ENCODE measurements at places on chromosomes 2 and 18.

DNA sequence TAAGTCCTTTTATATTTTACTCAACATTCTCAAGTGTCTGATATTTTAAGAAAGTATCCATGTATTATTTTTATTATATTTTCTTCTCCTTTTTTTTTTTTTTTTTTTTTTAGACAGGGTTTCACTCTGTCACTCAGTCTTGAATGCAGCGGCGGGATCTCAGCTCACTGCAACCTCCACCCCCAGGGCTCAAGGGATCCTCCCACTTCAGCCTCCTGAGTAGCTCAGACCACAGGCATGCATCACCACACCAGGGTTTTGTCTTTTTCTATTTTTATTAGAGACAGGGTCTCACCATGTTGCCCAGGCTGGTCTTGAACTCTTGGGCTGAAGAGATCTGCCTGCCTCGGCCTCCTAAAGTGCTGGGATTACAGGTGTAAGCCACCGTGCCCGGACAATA, 212.1 kb downstream of the TCF4 start:
- no peak for DNase-seq

- DNase-seq: no peak
Measured at GRCh38 chr2:69299772-69300516, 87.1 kb downstream of the GFPT1 start.

DNA sequence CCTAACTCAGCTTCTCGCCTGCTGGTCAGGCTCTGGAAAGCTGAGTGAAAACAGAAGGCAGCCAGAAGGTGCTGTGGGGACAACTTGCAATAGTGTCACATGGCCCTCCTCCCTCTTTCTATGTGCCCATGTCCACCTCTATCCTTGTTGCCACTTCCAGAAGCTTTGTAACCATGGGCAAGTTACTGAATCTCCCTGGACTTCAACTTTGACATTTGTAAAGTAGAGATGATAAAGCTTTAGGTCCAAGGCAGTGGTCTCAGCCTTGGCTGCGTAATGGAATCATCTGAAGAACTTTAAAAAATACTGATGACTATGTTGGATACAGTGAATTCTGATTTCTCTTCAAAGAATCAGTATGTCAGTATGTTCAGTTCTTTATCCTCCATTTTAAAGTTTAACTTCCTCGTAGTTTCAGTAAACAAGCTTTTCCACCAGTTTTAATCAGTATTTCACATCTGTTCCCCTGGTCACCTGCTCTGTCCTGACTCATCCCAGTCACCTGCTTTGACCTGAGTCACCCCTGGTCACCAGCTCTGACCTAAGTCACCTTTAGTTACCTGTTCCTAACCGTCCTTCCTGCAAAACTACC, 245.2 kb upstream of the STON1 start:
- DNase-seq: no peak

DNA sequence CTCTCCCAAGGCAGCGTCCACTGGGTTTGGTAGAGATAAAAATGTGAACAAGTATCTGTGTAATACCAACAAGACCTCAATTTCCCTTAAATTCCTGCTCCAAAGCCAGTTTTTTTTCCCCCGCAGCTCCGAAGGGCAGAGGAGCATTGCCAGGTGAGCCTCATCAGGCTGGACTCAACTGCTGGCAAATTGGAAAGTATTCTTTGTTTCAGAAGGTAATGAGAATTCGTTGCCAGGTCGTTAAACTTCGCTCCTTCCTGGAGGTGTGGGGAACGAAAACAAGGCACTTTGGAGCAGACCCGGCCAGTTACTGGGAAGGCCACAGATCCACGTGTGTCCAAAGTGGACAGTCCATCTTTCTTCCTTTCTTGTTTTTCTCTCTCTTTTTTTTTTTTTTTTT, 30.4 kb upstream of the ASB18 start:
- no peak for DNase-seq

DNA sequence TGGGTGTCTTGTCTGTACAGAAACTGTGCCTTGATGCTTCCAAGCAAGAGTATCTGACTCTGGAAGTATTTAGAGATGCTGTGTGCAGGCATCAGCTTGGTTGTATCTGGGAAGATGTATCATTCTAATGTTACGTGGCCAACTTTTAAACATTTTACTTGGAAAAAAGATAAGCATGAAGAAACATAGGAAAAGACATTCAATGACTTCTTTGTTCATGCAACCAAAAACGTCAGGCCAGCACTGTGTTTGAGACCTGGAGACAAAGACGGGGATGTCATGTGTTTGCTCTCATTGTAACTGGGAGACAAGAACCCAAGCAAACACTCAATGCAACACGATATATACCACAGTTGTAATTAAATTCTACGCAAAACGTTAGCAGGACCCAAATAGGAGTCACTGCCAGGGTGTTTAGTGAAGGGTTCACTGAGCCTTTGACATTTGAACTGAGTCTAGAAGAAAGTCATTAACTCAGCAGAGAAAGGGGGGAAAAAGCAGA, 8.9 kb upstream of the SESTD1 start:
- no peak for DNase-seq

DNA sequence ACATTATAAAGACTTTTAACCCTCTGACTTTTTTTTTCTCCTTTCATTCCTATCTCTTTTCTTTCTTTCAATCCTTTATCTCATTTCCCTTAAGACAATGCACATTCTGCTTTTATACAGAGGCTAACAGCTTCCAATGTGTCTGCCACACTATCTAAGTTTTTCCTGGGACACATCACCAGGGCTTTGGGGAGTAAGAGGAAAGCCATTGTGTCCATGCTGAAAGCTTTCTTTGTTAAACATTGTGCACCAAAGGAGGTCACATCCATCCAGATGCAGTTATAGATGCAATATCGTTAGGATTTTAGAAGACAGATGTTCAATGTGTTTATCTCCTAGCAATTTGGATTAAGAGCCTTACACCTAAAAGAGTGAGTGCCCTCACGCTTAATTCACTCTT, 534.1 kb downstream of the CNTNAP5 start:
- no peak for DNase-seq

DNA sequence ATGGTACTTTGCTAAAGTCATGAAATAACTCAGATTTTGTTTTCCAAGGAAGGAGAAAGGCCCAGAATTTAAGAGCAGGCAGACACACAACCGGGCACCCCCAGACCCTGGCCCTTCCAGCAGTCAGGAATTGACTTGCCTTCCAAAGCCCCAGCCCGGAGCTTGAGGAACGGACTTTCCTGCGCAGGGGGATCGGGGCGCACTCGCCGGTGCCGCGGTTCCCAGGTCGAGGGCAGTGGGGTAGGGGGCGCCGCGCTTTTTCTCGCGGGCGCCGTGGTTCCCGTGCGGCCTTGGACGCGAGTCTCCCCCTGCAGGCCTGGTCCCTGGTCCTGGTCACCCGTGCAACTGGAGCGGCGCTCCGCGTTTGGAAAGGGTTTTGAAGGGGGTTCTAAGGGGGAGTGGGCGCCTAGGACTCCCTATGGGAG, 1.2 kb downstream of the ZNF236 start:
- DNase-seq: no peak

GRCh38 chr18:32851936-32852335, 79.1 kb upstream of the KLHL14 start:
- DNase-seq: no peak

DNA sequence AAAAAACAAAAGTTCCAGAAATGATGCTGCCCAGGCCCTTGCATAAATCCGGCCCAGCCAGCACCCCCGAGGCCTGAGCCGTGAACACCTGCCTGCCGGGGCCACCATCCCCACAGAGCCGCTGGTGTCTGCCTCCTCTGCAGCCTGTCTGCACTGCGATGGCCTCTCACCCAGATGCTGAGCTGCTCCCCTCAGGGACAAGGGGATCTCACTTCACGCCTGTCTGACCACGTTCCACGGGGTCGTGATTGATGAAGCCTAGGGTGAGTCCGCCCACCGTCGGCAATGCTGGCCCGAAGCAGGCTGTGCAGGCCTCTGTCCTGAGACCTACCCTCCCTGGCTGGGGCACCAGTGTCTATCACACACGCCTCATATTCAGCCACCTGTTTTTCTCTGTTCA, 444.2 kb downstream of the EIPR1 start:
- DNase-seq: no peak

GRCh38 chr2:85788603-85789002, 34.8 kb downstream of the ATOH8 start:
- no peak for DNase-seq

DNA sequence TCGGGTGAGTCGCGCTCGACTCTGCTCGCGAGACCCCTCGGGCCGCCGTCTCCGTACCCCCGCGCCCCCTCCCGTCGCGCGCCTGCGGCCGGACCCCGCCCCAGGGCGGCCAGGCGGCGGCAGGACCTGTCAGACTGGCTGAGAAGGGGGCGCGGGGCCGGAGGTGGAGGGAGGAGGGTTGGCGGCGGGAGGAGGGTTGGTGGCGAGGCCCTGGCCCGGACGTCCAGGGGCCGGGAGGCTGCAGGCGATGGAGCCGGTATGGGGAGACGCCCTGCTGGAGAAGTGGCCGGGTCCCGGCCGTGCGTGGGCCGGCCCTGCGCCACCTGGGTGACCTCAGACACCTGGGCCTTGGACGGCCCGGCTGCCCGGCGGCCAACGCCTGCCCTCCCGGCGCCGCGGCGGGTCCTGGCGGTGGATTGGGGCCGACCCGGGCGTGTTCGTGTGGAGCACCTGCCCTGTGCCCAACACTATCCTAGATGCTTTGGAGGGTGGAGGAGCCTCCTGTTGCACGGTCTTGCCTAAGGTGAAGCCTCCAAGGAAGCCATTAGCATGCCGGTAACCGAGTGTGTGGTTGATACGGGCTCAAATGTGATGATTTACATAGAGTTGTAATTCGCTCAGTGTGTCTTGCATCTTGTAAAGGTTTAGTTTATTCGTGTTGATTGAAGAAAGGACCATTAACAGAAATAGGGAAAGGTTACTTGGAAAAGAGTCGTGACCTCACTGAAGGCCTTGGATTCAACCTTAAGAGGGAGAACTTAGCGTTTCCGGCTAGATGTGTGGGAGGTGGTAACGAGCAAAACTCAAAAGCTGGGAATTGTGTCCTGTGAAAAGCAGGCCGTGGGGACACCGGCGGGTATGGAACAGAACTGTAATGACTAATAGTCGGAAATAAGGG, 550 bp downstream of the MYL12B start:
- no peak for DNase-seq

DNA sequence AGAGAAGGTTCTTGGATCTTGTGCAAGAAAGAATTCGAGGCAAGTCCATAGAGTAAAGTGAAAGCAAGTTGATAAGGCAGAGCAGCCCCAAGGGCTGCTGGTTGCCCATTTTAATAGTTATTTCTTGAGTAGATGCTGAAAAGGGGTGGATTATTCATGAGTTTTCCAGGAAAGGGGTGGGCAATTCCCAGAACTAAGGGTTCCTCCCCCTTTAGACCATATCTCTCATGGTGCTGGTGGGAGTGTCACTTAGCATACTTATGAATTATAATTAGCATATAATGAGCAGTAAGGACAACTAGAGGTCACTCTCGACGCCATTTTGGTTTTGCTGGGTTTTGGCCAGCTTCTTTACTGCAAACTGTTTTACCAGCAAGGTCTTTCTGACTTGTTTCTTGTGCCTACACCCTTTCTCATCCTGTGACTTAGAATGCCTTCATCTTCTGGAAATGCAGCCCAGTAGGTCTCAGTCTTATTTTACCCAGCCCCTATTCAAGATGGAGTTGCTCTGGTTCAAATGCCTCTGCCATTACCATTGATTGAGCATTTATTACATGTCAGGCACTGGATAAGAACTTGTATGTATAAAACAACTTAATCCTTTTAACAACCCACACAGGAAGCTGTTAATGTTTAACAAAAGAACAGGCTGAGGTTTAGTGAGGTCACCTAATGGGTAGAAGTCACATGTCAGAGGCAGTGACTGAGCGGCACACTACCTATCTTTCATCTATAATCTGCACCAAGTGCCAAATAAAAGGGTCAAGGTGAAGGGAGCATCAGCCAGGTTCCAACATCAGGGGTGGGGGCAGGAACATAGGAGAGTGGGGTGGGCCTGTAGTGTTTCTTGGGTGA, 250.9 kb downstream of the ICOS start:
- DNase-seq: no peak

DNA sequence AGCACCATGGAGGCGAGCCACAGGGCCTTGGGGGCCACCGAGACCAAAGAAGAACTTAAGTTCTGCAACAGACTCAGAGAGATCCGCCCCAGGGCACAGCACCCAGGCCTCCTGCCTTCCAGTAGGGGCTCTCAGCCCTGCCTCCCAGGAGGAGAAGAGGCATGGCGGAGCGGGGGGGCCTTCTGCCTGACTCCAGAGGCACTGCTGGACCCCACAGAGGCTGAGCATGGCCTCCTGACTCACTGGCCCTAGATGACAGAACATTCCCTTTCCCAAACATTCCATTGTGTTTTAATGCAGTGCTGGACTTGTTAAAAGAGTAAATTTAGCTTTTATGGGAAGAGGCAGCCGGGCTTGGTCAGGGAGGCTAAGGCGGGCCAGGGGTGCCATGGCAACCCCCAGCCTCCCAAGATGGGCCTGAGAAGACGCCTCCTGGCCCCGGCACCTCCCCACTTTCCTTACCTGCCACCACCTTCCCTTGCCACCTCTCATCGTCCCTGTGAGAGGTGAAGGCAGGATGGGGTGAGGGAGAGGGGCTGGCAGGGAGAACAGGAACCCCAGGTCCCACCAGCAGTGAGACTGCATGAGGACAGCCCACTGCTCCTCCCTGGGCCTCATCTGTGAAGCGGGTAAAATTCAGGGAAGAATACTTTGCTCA, 65.4 kb downstream of the SMAD7 start:
- DNase-seq: no peak

GRCh38 chr18:57273194-57273593, 79.2 kb upstream of the ST8SIA3 start:
- no peak for DNase-seq

GRCh38 chr2:36480636-36481035, 117.3 kb downstream of the FEZ2 start:
- DNase-seq: no peak

GRCh38 chr2:15363142-15363541, 198.0 kb downstream of the NBAS start:
- DNase-seq: no peak

DNA sequence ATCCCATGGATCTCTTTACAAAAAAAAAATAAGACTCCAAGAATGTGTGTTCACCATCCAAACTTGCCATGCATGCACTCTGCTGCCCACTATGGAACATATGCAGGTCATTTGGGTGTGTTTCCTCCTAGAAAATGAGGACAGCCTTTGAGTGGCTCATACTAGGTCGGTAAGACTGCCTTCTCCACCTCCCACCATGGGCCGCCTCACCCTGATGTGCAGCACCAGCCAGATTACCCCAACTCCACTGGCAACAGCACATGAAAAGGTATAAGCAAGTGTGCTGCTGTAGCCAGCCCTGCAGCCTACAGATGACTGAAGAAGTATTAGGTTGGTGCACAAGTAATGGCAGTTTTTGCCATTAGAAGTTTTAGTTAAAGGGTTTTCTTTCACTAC, 214.2 kb downstream of the ATAD2B start:
- no peak for DNase-seq

- no peak for DNase-seq
Measured at GRCh38 chr2:4628998-4629501, 925.7 kb downstream of the DCDC2C start.

- no peak for DNase-seq
Measured at GRCh38 chr2:170227507-170227947, 49.6 kb downstream of the MYO3B start.

GRCh38 chr2:64447317-64448040, 6.5 kb upstream of the LGALSL start:
- no peak for DNase-seq
